ENCODE measurements at places on chromosomes 2 and 18.

DNA sequence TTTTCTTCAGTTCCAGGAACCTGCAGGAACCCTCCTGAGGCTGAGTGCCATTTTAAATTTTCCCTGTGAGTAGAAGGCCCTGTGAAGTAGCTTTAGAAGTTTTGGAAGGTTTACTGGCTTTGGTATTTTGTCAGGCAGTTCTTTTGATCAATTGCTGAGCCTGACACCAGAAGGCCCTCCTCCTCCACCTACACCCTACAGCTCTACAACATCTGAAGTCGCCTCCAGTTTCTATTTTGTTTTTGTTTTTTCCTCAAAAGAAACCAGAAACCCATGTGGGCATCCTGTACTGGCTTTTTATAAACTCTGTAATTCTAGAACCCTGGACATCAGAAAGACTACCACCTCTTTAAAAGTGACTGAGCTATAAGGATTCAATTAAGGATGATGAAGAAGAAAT, 153.7 kb downstream of the NRXN1 start:
- no peak for DNase-seq

DNA sequence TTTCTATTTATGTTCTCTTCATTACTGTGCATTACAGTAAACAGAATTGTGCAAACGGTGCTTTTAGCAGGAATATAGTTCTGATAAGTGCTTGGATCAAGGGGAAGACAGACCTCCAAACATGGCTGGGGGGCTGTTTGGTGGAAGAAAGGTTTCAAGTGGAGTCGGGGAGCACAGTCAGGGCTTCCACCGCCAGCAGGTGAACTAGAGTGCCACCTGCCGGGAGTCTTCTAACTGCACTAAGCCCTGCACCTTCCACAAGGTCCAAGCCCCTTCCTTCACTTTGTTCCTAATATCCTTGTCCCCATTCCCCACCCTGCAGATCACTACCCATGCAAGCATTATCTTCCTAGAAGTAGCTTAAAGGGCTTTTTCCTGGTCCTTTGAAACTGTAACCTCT, 11.1 kb downstream of the ONECUT2 start:
- no peak for DNase-seq

DNA sequence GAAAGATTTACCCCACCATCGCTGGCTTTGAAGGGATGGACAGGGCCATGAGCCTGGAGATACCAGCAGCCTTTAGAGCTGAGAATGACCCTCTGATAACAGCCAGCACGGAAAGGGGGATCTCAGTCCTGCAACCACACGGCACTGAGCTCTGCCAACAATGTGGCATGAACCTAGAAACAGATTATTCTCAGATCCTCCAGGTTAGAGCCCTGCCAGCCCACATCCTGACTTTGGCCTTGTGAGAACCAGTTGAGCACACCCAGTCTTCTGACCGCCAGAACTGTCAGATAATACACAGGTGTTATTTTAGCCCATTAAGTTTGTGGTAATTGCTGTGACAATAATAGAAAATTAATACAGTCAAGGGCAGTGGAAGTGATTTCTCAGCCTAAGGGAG, 9.4 kb upstream of the GNLY start:
- DNase-seq = no peak

DNA sequence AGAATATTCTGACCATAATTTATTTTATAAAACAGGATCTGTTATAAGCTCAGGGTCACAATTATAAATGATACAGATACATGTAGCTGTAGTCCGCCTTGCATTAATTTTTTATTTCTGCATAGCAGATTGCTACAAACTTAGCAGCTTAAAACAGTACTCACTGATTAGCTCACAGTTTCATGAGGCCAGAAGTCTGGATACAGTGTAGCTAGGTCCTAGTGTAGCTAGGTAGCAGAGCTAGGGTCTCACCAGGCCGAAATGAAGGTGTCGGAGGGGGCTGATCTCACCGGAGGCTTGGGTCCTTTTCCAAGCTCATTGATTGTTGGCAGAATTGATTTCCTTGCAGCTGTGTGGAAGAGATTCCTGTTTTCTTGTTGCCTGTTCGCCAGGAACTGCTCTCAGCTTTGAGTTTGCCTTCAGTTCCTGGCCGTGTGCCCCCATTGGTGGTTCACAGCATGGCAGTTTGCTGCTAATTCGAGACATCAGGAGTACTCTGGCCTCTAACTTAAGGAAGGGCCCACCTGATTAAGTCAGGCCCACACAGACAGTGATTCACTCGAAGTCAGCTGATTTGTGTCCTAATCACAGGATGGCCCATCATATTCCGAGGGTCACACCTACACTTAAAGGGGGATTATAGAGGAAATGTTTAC, 18.4 kb downstream of the NAPG start:
- DNase-seq = no peak

DNA sequence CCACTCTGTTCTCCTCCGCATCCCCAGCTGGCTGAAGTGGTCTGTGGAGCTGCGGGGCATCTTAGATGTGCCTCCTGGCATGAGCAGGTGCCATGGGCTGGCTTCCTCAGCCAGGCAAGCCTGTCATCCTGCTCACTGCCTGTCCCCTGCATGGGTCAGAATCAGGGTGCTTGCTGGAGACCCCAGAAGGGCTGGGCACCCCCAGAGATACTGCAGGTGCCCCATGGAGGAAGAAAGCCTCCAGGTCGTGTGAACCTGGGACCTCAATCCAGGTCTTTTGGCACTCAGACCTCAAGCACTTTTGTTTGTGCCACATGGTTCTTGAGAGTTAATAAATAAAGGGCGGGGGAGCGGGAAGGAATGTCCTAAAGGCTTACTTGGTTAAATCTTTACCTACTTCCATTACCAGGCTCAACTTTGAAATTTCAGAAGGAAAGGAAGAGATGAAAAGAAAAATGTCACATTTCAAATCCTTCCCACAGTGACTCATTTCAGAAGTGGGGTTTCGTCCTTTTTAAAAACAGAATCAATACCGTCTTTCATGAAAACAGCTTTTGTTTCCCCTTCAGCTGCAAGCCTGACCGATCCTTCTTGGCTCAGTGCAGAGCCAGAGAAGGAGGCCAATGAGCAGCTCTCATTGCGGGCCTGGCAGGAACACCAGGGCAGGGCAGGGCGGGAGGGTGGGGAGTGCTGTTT, 69.9 kb downstream of the RHOB start:
- no peak for DNase-seq

DNA sequence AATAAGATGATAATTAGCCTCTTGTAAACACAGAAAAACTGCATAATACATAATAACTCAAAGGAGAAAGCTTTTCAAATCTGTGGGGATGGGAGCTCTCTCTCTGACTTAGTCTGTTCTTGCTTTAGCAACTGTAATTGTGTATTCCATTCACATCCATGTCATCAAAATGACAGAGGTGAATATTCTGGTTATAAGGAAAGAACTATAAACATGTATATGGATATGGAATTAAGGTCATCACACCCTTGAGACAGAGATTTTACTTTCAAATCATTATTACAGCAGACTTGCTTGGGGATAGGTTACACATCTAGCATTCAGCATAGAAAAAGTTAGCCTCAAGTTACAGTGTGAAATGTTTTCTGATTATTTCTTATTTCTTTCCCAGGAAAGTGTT, 497.7 kb downstream of the LRP1B start:
- DNase-seq = no peak

DNA sequence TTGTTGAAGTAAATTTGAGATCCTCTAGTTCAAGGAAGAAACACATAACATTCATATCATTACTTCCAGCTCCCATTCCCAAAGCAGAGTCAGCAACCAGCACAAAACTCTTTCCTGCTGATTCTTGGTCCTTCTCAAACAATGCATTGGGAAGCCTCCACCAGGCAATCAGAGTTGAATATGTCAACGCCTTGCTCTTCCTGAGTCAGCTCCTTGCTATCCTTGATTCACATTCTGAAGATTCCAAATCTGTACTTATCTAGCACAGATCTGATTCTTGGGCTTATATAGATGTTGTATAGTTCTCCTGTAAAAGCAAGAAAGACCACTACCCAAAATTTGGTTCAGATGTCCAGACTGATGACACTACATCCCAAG, 29.6 kb downstream of the CFAP210 start:
- DNase-seq = no peak

GRCh38 chr2:170969030-170969429, 40.0 kb downstream of the GORASP2 start:
- no peak for DNase-seq

DNA sequence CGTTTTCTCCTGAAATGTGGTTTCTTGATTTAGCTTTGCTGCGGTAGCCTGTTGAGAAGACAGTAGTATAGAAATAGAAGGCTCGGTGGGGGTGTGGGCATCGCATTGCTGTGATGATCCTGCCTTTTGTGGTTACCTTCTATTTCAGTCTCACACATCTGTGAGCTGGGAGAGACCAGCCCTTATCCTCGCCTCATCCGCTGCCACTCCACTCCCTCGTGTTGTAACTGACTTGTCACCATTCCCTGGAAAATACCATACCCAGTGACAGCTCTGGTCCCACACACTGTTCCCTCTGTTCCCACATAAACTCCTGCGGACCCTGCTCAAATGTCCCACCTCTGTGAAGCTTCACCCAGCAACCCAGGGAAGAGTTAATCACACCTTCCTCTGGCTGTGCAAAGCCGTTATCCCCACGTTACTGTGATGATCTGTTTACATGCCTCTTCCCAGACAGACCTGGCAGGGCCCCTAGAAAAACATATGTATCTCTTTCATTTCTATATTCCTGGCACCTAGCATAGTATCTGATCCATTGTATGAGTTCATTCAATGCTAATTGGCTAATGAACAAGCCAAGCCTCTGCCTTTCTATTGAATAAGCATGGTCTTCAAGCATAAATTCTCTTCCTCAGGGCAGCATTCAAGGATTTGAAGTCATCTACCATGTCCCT, 114.6 kb downstream of the MAPK4 start:
- no peak for DNase-seq

- no peak for DNase-seq
Observed at GRCh38 chr2:185188656-185189055, 549.9 kb upstream of the FSIP2 start.

- no peak for DNase-seq
Observed at GRCh38 chr2:155141418-155141817, 442.9 kb downstream of the KCNJ3 start.

- DNase-seq = no peak
Observed at GRCh38 chr2:196238836-196239380, 67.5 kb upstream of the STK17B start.

GRCh38 chr2:187475499-187476248, 27.6 kb upstream of the CALCRL start:
- no peak for DNase-seq

- DNase-seq = no peak
Observed at GRCh38 chr2:98921062-98921461, 15.0 kb downstream of the CRACDL start.
